Heart left ventricle (tissue), 16 donors: ENCODE measurements at places on chromosomes 7 and 10. TPM values are rescaled to one million over a fixed set of nuclear protein-coding genes. Genes with fewer than 3 reads are reported as not detected.

OR2A12 gene
- total RNA-seq: not detected

GDF10 gene
- total RNA-seq: 0.25 TPM

HSPA12A gene
- 13.8 TPM for total RNA-seq

ITGA8 gene
- total RNA-seq: 3.4 TPM

C7orf57 gene
- total RNA-seq: 0.27 TPM

LDB3 gene
- total RNA-seq: 1,716 TPM

- H3K27me3 ChIP-seq: no peaks in the 10 kb centered on the region
- peaks cover 24% of the 10 kb centered on the region for H3K4me1 ChIP-seq
- peak; percentile 90 for DNase-seq
Observed at GRCh38 chr10:78972160-78972946, 96.4 kb upstream of the ZMIZ1 start.

DNA sequence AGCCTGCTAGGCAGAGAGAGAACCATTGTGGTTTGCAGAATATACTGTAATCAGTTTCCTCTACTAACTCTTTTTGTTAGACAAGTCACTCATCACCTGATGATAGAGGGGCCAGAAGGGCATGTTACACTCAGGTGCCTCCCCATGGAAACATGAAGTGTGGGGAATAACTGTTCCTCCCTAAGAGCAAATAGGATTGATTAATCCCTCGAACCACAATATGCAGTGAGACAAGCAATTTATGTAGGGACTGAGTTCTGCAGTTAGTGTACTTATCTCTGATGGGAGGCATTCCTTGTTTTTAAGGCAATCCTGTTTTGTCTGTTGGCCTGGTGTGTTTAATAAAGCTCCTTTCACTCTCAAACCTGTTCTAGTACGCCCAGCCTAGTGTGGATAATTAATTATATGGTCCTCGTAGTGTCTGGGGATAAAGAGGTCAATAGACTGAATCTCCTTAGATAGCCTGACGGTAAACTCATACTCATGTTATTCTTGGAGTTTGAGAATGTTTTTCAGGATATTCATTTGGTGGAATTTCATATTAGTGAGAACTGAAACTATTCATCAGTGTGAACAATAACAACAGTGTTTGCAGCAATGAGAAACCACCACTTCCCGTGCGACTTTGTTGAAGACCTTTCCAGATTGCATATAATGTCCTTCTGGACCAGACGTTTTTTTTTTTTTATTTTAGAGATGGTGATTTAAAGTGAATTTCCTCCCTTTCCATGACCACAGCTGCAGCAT is 344.8 kb upstream of the FZD8 start:
- no peaks in the 10 kb centered on the region for H3K27me3 ChIP-seq
- peaks cover 4% of the 10 kb centered on the region for H3K4me1 ChIP-seq
- H3K4me3 ChIP-seq: peak overlapping the region; percentile 13
- H3K27ac ChIP-seq: no peak overlapping the region
- no peak for DNase-seq

DNA sequence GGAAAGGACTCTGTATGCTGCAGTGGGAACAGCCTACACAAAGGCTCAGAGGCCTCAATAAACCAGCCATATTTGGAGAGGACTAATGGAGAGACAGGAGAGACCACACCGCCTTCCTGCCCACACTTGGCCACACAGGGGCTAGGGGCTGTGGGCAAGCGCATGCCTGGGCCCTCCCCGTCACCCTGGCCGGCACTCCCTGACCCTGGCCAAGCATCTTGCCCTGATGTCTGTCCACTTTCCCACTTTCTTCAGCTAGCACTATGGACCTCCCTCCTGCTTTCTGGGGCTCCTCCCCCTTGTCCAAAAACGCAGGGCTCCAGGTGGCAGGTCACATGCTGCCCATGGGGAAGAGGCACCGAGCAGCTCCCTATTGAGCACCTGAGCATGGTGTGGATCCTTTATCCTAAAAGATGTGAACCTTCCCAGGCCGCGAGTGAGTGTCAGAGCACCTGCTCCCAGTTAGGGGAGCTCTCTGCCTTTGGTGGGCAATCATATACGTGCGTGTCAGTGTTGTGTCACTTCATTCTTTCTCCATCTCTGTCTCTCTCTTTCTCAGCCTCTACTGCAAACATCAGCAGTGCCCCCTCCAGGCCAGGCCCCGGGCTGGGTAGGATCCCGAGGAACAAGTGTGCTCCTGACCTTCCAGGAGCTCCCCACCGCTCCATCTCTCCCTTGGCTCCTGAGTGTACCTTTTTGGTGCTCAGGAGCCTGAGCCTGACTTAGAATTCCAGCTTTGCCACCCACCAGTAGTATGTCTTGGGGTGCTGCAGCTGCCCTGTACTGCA is 74.0 kb downstream of the ZMIZ1 start:
- peaks cover 99% of the 10 kb centered on the region for H3K4me1 ChIP-seq
- no peak overlapping the region for H3K4me3 ChIP-seq
- no peak for DNase-seq
- H3K27me3 ChIP-seq: no peaks in the 10 kb centered on the region
- H3K36me3 ChIP-seq: peaks cover 4% of the 10 kb centered on the region

DNA sequence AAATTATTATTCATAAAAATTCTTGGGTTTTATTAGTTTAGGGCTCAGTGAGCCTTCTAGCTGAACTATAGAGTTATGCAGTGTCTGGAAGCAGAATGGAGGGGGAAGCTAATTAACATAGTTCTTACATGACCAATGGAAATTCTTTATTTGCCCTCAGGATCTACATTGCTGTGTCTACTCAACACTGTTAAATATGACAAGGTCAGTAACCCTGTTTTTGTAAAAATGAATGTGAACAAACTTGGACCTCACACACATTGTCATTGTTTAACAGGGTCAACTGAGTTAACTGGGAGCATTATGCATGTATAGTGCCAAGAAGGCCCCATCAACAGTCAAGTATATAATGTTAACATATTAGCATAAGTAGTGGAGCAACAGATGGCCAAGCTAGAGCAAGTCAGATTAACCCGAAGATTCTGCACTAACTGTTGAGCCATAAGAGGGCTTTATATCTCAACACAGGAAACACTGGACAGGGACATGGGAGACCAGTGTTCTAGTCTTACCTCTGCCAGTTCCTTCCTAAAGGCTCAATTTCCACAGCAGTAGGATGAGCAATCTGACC is 122.5 kb upstream of the SEM1 start:
- no peaks in the 10 kb centered on the region for H3K27me3 ChIP-seq
- H3K4me1 ChIP-seq: no peaks in the 10 kb centered on the region
- DNase-seq: no peak
- H3K4me3 ChIP-seq: no peak overlapping the region
- no peak overlapping the region for H3K27ac ChIP-seq

DNA sequence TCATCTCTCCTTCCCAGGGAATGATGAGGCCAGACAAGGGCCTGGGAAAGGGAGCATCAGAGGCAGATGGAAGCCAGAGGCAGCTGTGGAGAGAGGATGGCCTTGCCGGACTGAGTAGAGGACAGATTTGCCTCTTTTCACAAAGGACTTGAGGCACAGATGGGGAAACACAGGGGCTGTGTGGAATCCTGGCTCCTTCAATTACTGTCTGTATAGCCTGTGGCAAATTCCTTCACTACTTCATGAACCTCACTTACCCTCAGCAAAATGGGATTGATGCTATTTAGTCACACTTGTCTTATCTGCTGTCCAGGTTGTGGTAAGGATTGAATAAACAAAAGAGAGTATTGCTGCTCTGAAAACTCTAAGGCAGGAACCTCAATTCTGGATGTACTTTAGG is 40.3 kb downstream of the SLC25A28 start:
- no peak overlapping the region for H3K27ac ChIP-seq
- H3K4me1 ChIP-seq: no peaks in the 10 kb centered on the region
- no peak for DNase-seq

- H3K27ac ChIP-seq: no peak overlapping the region
- no peaks in the 10 kb centered on the region for H3K27me3 ChIP-seq
- no peaks in the 10 kb centered on the region for H3K36me3 ChIP-seq
- H3K4me1 ChIP-seq: no peaks in the 10 kb centered on the region
- no peak overlapping the region for H3K4me3 ChIP-seq
- no peak for DNase-seq
Observed at GRCh38 chr10:61592581-61592980, 70.1 kb upstream of the CABCOCO1 start.

DNA sequence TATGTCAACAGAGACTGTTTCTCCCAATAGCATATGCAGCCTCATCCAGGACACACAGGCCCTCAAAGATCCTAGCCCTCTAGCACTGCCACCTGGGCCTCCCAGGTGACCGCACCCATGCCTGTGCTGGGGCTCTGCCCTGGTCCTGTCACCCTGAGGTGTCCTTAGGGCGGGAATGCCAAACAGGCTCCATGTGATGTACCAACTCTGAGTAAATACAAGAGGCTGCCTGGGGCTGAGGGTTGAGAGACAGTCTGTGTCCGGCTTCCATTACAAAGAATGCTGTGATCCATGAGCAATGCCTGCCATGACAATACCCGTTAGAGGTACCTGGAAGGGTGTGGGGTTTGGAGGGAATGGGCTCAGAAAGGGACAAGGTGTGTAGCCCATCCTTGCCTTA is 83.0 kb upstream of the KAT6B start:
- no peak overlapping the region for H3K27ac ChIP-seq
- no peaks in the 10 kb centered on the region for H3K27me3 ChIP-seq
- no peak for DNase-seq
- H3K36me3 ChIP-seq: no peaks in the 10 kb centered on the region
- H3K4me3 ChIP-seq: no peak overlapping the region

DNA sequence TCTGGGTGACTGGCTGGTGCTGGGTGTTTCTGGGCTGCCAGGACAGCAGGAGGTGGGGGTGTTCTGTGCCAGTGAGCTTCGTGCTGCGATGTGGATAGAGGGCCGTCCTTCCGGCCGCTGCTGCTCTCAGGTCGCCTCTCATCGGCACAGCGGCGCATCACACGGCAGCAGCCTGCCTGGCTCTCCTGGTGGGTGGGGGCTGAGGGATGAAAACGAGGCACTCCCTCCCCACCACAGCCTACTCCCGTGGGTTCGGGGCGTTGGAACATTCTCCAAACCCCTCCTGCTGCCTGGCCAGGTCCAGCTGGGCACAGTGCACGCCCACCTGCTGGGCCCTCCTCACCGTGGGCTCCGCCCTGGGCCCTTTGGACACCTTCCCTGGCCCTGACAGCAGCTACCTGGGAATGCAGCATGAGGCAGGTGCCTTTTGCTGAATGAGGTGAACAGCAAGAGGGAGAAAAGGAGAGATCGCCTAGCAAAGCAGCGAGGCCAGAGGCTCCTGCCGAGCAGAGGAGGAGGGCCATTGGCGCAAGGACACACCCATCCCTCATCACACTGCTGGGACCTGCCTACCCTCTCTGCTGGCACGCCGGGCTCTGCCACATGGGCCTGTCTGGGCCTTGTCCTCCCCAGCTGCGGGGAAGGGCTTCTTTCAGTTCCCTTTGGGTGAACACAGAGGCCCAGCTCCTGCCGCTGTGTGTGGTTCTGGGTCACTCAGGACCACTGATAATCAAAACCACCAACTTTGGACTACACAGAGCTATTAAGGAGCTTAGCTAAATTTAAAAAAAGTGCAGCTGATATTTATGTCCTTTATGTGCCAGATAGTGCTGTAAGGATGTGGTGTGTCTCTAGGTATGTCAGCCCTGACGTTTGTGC is 33.4 kb downstream of the INPP5A start:
- no peak for DNase-seq
- H3K4me1 ChIP-seq: peaks cover 9% of the 10 kb centered on the region
- peak overlapping the region; percentile 24 for H3K27ac ChIP-seq
- H3K27me3 ChIP-seq: no peaks in the 10 kb centered on the region

DNA sequence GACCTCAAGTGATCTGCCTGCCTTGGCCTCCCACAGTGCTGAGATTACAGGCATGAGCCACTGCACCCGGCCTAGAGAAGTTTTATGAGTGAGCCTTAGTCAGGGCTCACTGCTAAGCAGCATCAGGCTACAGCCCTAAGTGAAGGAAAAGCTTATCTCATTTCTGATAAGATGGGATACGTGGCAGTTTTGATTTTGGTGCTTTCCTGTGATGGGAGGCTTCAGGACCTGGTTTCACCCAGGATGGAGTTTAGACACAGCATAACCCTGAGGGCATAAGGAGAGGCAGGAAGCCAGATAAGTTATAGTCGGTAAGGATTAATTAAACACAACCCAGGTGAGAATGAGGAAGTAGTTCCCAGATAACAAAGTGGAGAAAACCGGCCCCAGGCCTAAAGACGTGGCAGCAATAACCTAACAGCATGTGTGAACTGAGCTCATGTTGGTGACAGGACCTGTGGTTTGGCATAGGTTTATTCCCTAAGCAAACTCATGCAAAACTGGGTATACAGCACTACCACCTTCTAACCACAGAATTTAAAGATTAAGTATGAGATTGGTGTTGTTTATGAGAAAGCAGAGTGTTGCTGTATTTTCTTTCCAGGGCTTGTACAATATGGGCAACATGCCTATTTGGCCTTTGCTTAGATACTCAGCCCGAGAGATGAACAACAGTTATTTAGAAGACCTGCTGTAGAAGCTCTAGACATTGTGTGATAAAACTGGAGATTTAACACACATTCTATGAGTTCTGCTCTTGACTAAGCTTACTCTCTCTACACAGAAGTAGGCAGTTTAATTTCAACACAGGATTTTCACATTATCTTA is 119.4 kb downstream of the COL28A1 start:
- H3K4me3 ChIP-seq: no peak overlapping the region
- H3K4me1 ChIP-seq: no peaks in the 10 kb centered on the region
- H3K36me3 ChIP-seq: no peaks in the 10 kb centered on the region
- DNase-seq: no peak
- no peak overlapping the region for H3K27ac ChIP-seq
- no peaks in the 10 kb centered on the region for H3K27me3 ChIP-seq

DNA sequence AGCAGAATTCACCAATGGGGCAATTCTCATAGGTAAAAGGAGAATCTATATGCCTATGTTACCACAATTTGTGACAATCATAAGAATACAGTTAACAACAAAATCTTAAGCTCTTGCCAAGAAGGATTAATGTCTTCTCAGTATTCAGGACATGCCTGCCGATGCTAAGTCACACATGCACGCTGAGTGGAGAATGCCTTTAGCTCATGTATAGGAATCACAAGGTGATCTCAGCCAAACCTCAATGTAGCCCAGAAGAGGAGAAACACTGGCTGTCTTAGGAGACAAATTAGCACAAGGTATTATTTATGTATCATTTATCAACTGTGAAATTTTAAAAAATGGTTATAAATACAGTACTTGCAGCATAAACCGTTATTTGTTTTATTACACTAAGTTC is 2.7 kb downstream of the HTR7 start:
- no peaks in the 10 kb centered on the region for H3K36me3 ChIP-seq
- no peak overlapping the region for H3K4me3 ChIP-seq
- no peak for DNase-seq
- H3K4me1 ChIP-seq: no peaks in the 10 kb centered on the region
- H3K27me3 ChIP-seq: peaks cover 12% of the 10 kb centered on the region
- no peak overlapping the region for H3K27ac ChIP-seq

DNA sequence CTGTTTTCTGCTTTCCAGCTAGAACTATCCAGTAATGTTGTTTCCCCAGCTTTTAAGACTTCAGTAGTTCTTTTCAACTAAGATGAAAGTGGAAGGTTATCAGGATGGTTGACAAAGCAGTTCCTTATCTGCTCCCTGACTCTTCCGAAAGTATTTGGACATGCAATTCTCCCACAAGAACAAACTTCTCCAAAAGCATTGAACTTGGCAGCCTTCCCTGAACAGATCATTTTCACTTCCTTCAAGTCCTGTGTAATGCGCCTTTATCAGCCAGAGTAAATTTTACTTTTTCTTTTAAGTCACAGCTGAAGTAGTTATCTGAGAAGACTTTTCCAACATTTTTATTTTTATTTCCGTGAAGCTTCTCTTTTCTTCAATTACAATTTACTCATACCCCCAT is 39.7 kb downstream of the CDC14C start:
- no peaks in the 10 kb centered on the region for H3K4me1 ChIP-seq
- no peak overlapping the region for H3K4me3 ChIP-seq
- no peaks in the 10 kb centered on the region for H3K27me3 ChIP-seq
- H3K36me3 ChIP-seq: no peaks in the 10 kb centered on the region
- no peak overlapping the region for H3K27ac ChIP-seq

- peaks cover 10% of the 10 kb centered on the region for H3K27me3 ChIP-seq
- H3K4me1 ChIP-seq: no peaks in the 10 kb centered on the region
- H3K4me3 ChIP-seq: no peak overlapping the region
- no peaks in the 10 kb centered on the region for H3K36me3 ChIP-seq
Observed at GRCh38 chr7:68733219-68734153, 864.8 kb upstream of the AUTS2 start.
